Esophagus mucosa (tissue), 1 donor: ENCODE measurements at places on chromosomes 4 and X. TPM values are rescaled to one million over a fixed set of nuclear protein-coding genes. Genes with fewer than 3 reads are reported as not detected.

DNA sequence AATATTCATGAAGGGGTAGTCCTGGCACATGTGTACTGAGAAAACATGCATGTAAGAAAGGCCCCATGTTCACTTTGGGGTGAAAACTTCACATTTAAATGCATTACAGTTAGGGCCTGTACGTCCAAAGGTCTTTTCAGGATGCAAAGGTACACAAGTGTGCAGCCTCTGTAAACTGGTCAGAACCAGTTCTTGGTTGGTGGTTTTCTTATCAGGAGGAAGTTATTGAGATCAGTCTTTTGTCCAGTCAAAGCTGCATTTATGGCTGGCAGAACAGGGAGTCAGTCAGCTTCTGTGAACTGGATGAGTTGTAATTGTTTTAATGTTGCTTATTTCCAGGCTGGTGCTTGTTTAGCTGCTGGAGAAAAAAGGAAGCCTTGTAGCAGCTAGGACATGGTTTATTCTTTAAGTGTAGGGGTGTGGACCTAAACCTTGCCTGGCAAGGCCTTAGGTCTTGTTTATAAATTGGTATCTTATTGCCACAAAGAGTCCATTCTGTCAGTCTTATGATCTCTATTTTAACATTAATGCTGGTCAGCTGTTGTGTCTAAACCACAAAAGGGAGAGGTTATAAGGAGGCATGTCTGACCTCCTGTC is 1906.6 kb upstream of the TENM3 start:
- no peak for ATAC-seq

The BTC gene
- 1.4 TPM for total RNA-seq

DNA sequence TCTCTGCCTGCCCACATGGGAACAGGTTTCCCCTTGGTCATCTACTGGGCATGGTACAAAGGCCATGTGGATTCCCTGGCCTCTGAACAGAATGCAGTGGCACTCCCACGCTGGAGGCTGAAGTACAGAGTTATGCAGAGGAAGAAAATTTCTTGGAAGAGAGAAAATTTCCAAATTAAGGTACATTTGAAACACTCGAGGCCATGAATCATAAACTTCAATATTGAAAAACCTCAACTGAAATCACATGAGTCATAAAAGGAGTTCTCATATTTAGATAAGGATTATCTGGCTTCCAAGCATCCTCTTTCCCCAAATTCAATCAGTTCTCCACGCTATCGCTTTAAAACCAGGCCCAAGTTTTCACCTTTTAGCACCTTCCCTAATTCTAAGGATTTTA is 28.1 kb upstream of the TXK start:
- ATAC-seq, result no peak

DNA sequence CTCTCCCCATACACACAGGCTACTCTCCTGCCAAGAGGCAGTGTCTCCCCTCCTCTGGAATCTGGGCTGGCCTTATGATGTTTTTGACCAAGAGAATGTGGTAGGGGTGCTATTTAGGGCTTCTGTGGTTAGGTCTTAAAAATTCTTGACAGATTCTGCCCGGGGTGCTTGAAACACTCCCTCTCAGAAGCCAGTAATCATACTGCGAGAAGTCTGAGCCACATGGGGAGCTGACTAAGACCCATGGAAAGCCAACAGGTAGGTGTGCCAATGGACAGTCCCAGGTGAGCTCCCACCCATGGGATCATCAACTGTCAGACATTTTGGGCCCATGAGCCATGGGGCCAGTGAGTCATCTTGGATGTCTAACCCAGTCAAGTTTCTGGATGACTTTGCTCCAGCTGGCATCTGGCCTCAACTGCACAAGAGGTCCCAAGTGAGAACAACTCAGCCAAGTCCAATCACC is 315.7 kb downstream of the FBXW7 start:
- peak; percentile 73 for ATAC-seq

DNA sequence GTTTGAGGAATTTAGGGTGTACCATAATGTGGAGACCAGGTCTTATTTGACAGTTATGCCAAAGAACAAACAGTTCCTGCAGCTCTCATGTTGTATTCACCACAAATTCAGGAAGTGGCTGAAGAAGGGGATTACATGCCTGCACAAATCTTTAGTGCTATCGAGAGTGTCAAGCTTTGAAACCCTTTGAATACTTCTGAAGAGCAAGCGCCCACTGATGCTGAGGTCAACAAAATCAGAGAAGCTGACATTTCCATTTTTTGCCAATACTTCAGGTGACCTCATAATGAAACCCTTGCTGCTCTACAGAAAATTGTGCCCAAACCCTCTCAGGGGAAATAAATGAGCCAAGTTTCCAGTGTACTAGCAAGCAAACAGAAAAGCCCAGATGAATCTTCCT is 28.4 kb downstream of the PAK3 start:
- no peak for ATAC-seq
